ENCODE measurements at places on chromosomes 11 and 22. TPM values are rescaled to one million over a fixed set of nuclear protein-coding genes. Genes with fewer than 3 reads are reported as not detected.

Gene NLRX1
- 10.0 TPM for total RNA-seq

Gene OR5P2
- total RNA-seq = not detected

Gene TYR
- total RNA-seq = not detected

Gene DCDC1
- under 0.01 TPM for total RNA-seq

Gene LARGE1
- total RNA-seq = 12.1 TPM

Gene PHETA2
- 10.7 TPM for total RNA-seq

Gene OR52A1
- total RNA-seq = not detected

Gene CRYBB2
- not detected for total RNA-seq

Gene EMID1
- total RNA-seq = not detected

Gene ZP1
- total RNA-seq = 0.98 TPM

Gene OR51B5
- total RNA-seq = not detected

Gene NCR3LG1
- 27.6 TPM for total RNA-seq

Gene CNTF
- 2.9 TPM for total RNA-seq

Gene GPHA2
- not detected for total RNA-seq

Gene PARVG
- 0.20 TPM for total RNA-seq

Gene PHOX2A
- total RNA-seq = not detected

Gene UBQLNL
- not detected for total RNA-seq

Gene KRTAP5-9
- not detected for total RNA-seq

Gene OR52N4
- total RNA-seq = not detected

Gene PLEKHA7
- total RNA-seq = 0.20 TPM

Gene C11orf42
- total RNA-seq = not detected

Gene ZNF215
- 5.7 TPM for total RNA-seq

Gene CSNK2A3
- total RNA-seq = 2.9 TPM

Gene MMP13
- not detected for total RNA-seq

Gene MS4A12
- total RNA-seq = not detected

Gene ART1
- total RNA-seq = not detected
